Stimulated activated CD4-positive, alpha-beta T cell treated with anti-CD3 and anti-CD28 coated beads, Interleukin-1b, Interleukin-23, amount 100 ng/mL, for 48 hours (primary cell): ENCODE measurements at places on chromosomes 13 and 19.

- no peak for DNase-seq
These were observed 45.4 kb upstream of the POMP start for GRCh38 chr13:28613562-28613961.

DNA sequence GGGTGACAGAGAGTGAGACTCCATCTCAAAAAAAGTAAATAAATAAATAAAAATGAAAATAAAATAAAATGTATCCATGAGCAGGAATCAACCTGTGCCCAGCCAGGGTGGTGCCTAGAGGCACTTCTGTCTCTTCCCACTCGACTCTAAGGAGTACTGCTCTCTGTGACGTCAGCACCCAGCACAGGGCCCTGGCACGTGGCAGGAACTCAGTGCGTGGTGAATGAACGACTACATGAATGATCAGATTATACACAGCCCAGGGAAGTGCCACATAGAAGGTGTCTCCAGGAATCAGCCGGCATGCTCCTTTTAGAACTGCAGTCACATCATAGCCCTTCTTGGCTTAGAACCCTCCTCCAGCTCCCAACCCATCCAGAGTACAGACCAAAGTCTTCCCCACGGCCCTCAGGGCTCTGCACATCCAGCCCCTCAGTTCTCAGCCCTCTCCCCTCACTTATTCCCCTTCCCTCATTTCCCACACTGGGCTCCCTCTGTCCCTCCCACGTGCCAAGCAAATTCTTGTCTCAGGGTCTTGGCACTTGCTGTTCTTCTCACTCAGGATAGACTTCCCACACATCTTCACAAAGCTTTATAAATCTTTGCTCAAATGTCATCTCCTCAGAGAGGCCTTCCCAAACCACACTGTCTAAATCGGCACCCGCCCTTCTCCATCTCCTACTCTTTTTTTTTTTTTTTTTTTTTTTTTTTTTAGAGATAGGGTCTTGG lies 4.2 kb downstream of the CLIP3 start:
- no peak for DNase-seq

- no peak for DNase-seq
These were observed 5.3 kb downstream of the SIGLECL1 start for GRCh38 chr19:51256155-51256625.

DNA sequence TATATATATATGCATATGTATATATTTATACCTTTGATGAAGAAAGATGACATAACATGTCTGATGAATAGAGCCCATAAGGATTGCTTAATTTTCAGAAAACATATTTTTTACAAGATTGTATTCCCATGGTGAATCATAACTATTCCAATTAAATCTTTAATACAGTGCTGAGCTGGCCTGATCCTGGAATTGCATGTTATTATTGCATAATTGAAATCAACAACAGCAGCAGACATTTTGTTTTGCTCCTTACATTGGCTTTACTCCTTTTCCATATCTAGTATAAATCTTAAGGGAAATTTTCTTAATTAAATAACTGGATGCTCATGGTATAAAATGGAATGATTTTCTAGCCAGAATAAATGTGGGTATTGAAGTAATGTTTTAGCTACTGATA lies 22.0 kb downstream of the POSTN start:
- no peak for DNase-seq

DNA sequence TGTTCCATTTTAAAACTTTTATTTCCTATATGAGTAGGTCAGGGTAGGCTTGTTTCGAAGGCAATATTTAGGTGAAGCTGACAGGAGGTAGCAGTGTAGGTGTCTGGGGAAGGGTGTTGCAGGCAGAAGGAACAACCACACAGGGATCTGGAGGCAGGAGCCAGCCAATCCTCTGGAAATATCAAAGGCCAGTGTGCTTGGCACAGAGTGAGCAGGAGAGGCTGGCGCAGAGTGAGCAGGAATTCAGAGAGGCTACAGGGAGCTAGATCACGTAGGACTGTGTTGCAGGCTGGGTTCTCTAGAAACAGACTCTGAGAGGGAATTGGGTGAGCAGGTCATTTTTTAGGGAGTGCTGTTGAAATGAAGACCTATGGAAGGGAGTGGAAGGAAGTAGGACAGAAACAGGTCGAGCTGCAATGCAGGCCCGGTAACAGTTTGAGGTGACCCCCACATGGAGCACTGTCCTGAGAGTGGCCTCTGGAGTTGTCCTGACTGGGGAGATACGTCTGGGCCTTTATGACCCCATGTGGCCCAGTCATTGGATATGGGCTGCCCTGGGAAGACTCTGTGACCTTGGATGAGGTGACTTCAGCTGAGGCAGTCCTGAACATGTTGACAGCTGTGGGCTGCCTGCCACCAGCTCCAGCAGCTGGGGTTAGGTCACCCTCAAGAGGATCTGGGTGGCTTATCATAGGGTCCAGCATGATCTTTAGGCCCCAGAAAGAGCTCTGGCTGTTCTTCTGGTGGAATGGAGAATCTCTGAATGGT lies 51.7 kb downstream of the ERCC5 start:
- no peak for DNase-seq

GRCh38 chr19:58020129-58020528 lies 13.7 kb upstream of the ZSCAN1 start:
- DNase-seq: no peak

DNA sequence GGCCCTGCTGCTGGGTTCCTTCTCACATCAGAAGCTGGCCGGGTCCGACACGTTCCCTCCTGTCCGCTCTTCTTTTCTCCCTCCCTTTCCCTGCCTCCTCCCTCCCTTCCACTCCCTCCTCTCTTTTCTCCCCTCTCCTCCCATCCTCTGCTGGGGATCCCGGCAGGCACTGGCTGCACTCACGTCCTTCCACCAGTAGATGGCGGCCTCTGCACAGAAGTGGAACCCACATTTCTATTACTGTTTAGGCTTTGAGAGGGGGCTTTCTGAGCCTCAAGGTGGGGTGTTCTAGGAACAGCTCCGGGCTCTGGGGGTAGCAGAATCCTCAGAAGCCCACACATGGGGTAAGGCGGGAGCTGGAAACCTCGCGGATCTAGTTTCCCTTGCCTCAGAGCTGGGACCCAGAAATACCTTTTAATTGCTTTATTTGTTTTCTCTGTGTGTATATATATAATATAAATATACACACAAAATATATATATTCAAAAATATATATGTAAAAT lies 294.2 kb downstream of the ZNF536 start:
- peak; percentile 12 for DNase-seq

DNA sequence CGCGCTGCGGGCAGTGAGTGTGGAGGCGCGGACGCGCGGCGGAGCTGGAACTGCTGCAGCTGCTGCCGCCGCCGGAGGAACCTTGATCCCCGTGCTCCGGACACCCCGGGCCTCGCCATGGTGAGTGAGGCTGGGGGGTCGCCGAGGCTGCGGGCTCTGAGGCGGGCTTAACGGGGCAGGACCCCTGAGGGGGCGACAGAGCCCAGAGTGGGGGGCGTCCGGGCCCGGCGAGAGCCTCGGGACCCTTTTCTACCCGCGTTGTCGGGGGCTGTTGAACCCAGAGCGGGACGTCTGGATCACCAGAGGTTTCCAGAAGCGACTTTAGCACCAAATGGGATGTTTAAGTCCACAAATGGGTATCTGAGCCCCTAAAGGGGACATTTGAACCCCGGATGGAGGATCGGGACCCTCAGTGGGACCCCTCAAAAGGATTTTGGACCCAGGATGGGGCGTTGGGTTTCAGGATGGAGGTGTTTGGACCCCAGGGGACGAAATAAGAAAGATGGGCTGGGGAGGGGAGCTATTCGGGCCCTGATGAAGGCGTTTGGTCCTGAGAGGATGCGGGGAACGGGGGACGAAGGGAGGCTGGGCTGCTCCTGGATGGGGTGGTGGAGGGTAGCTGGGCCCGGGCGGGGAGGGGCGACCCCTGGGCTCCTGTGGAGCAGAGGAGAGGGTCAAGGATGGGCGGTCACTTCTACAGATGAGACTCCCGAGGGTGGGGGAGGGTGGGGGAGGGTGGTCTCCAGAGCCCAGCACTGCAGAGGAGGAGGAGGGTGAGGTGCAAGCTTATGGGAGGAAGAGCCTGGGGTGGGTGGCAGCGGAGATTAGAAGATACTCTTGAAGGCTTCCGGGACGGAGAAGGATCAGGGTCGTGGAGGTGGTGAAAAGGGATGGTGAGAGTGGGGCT lies at the start of gene CALM3:
TSS of gene CALM3 (plus strand) at position 13 of the 907 bp plus-strand sequence. CDS start at position 118, 105 bp downstream.
- DNase-seq: no peak

GRCh38 chr13:24854311-24854710 lies 90.3 kb downstream of the RNF17 start:
- no peak for DNase-seq

- DNase-seq: no peak
These were observed 1.4 kb downstream of the ACTN4 start for GRCh38 chr19:38648769-38649304.

DNA sequence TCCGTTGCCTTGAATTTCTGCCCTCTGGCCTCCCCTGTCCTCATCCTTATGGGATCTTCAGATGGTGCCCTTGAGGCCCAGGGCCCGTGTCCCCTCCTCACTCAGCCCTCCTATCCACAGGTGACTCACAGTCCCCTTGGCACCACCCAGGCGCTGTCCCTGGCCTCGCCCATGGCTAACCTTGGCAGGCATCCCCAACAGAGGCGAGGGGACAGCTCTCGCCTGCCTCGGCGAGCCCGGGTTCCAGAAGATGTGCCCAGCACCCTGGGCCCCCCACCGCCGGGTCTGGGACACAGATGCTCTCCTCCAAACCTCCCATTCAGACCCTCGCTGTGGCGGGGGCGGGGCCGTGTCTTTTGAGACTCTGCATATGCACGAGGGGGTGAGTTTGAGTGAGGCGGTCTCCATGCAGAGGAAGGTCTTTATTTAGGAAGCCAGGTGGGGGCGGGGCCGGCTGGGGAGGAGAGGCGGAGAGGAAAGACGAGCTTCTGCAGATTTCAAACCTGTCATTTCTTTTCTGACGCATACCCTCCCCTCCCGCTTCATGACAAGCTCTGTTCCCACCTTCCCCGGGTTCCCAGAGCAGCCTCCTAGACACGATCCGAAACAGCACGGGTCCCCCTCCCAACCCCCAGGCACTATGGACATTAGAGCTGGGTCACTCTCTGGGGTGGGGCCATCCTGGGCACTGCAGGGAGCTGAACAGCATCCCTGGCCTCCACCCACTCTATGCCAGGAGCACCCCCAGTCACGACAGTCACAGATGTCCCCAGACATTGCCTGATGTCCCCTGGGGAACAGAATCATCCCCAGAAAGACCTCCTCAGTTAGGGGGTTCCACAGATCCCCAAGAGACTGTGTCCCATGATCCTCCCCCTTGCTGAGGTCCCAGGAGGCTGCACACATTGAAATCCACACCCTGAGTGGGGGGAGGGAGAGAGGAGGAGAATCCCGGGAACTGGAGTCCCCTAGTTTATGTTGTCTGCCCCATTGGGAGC lies 48.5 kb downstream of the GNG7 start:
- DNase-seq: no peak

- no peak for DNase-seq
These were observed 409.0 kb downstream of the COG6 start for GRCh38 chr13:40064154-40065097.

- no peak for DNase-seq
These were observed 37.1 kb downstream of the ESD start for GRCh38 chr13:46759846-46760245.

GRCh38 chr13:59901191-59901590 lies 262.5 kb downstream of the DIAPH3 start:
- no peak for DNase-seq

GRCh38 chr13:49649963-49650312 lies 21.6 kb downstream of the ARL11 start:
- DNase-seq: no peak

DNA sequence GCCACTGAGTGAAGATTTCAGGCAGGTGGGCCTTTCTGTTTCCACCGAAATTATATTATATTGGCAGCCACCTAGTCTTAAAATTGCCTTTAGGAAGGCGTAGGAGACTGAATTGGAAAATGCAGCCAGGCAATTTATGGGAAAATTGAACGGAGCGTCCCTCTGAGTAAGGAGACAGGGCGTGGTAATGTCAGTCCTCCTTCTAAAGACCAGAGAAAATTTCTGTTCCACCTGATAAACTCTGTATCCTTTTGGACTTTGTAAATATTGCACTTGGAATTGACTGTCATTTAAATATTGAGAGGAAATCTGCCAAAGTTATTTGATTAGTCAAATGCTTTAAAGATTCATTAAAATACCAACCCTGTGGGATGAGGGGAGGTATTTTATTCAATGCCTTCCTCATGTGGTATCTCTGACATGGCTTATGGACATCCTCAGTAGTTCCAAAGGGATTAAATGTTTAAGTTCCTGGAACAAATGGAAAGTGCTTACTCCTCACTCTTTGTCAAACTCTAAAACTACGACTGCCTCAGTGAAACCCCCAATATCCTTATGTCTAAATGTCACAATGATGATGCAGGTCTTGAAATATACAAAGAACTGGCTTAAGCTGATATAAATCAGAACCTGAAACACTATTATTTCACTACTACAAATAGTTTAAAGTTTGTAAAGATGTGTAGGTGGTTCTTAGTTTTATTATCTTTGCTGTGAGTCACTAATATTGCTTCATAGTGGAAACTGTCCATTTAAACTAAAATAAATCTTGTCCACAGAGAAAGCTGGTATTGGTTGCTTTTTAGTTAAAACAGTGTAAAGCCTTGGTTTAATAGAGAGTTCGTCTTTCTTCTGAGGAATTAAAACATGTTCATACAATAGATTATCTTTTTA lies 203.2 kb downstream of the FGF14 start:
- no peak for DNase-seq

- no peak for DNase-seq
These were observed 225.1 kb downstream of the TM9SF2 start for GRCh38 chr13:99726282-99726894.

DNA sequence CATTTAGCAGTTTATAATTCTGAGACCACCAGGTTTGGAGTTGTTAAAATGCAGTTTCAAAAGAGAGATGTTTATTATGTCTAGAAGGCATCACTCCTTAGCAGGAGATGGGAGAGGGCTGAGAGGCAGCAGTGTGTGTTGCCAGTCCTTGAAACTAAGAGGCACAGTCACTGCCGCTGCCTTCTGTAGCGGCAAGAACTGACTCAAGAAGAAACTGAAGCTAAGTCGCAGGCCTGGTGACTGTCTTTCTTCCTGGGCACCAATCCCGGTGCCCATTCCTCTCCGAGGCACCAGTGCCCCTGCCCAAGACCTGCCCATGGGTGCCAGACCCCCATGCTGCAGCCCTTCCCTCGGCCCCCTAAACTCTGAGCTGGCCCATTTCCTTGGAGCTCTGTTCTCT lies 20.1 kb downstream of the N4BP2L1 start:
- peak; percentile 14 for DNase-seq

- no peak for DNase-seq
These were observed 359.1 kb downstream of the FGF14 start for GRCh38 chr13:102042746-102043145.

- no peak for DNase-seq
These were observed 14.5 kb upstream of the PTPRS start for GRCh38 chr19:5355076-5355475.

GRCh38 chr19:51531349-51532315 lies at the start of gene SIGLEC6:
TSS of gene SIGLEC6 (minus strand) at chr19:51531670. CDS start at chr19:51531648, 22 bp downstream.
- no peak for DNase-seq

DNA sequence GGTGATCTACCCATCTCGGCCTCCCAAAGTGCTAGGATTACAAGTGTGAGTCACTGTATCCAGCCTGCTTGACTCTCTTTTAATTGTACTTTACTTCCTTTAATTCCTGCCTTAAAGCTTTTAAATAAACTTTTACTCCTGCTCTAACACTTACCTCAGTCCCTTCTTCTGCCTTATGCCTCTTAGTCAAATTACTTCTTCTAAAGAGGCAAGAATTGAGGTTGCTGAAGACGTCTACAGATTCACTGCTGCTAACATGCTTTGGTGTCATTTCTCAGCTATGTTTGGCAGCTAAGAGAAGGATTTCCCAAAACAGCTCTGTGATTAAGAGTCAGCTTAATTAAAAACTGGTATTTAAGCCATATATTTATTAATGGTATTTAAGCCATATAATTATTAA lies 32.9 kb upstream of the CD177 start:
- DNase-seq: no peak
